SIG-M5 (cell line): ENCODE measurements at places on chromosomes 16 and 17.

GRCh38 chr17:13561606-13562270, 40.0 kb downstream of the HS3ST3A1 start:
- DNase-seq = no peak

DNA sequence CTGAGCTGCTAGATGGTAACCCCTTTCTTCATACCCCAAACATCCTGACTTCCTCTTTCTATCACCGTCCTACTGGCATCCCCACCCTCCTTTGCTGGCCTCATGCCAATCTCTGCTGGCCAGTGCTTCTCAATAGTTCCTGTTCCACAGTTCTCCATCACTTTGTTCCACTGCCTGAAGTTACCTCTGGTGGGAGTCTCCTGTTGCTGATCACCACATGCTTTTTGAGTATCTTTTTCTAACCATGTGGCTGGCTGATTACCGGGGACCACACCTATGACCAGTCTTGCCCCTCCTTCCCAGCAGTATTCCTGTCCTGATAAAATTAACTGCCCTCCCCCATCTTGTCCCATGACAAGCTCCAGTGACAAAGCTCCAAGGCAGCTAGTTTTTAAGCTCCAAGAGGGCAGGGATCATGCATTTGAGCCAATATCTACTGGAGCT, 380.4 kb upstream of the CCL2 start:
- DNase-seq = no peak

- DNase-seq = no peak
Observed at GRCh38 chr17:28033972-28034714, 8.3 kb upstream of the NLK start.

- DNase-seq = no peak
Observed at GRCh38 chr16:27204312-27204915, 1.1 kb downstream of the KDM8 start.
